ENCODE measurements at places on chromosomes 13 and 19.

GRCh38 chr19:5352229-5352763, 11.7 kb upstream of the PTPRS start:
- no peak for DNase-seq

DNA sequence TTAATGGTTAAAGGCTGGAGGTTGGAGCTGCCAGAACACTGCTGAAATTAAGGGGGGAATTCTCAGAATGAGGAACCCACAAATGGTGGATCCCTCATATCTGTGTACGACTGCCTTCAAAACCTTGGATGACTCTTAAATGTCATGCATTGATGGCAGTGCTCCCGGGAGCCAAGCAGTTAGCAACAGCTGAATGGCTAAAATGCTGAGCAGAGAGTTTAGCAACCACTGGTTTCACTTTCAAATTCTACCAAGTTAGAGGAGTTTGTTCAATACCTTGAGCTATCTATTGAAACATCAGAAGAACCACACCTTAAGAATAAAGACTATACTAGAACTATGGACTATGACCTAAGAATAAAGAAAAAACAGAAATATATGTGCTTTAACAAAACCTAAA, 41.4 kb downstream of the UQCRFS1 start:
- no peak for DNase-seq

- no peak for DNase-seq
Observed at GRCh38 chr13:51959773-51960172, 51.5 kb downstream of the ATP7B start.

GRCh38 chr19:38644719-38645118, 2.7 kb upstream of the ACTN4 start:
- no peak for DNase-seq

GRCh38 chr19:51797480-51797879, 2.5 kb downstream of the FPR3 start:
- DNase-seq = no peak

GRCh38 chr19:6811906-6812305, 39.4 kb downstream of the VAV1 start:
- DNase-seq = peak; percentile 28

GRCh38 chr19:7852851-7853769, 21.1 kb downstream of the PRR36 start:
- DNase-seq = peak; percentile 89

GRCh38 chr19:42132030-42132628, at the start of gene POU2F2:
Gene POU2F2, minus strand, starts transcription at chr19:42132446. Its CDS starts 35 bp downstream, at chr19:42132411.
- no peak for DNase-seq

DNA sequence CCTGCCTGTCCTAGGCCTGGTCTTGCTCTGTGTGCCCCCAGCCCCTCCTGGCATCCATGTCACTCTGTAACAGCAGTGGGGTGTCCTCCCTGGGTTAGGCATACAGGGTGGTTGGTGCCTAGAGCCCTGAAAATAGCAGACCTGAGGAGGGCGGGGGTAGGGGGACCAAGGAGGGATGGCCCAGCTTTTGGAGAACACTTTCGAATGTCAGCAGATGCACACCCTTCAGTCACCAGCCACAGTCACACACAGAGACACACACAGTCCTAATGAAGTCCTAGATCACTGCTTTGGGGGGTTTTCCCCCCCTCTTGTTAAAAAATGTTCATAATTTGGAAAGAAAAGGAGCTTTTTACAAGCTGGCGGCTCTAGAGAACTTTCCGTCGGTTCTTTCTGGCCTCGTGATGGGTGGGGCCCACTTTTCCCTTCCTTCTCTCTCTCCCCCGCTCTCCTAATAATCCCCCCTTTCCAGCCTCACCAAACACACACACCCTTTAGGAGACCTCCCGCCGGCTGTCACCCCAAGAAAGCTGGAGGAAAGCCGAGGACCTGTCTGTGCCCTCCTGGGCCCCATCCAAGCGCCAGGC, 47.9 kb downstream of the LYL1 start:
- no peak for DNase-seq

GRCh38 chr13:35225582-35225981, 250.9 kb downstream of the MAB21L1 start:
- no peak for DNase-seq

DNA sequence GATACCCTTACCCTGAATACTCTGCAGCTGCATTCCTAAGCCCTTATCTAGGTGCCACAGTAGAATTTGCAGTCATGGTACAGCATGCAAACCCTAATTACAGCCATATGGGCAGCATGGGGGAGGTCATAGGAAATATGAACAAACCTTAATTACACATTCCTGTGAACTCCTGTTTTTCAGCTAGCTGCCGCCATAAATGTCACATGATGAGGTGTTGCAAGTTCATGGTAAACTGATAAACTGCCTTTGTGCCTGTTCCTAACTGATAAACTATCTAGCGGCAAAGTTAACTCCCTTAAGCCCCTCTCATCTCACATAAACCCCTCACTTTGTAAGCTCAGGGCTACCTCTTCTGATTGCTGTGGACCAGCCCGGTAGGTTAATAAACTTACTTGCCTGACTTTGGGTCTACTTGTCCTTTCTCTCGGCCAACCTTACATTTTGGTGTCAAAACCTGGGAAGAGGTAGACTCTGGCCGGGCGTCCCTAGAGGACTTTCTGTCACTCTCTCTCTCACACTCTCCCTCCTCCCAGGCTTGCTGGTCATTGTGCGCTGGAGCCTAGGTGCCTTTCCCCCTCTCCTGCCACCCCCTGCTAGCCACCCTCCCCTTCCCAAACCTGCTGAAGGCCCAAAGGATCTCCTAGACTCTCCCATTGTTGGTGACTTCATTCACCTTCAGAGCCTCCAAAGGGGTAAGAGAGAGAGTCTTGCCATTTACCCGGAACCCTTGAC, 43.3 kb downstream of the ZNF93 start:
- DNase-seq = no peak

- DNase-seq = no peak
Observed at GRCh38 chr13:43963726-43964125, 84.0 kb downstream of the LACC1 start.

DNA sequence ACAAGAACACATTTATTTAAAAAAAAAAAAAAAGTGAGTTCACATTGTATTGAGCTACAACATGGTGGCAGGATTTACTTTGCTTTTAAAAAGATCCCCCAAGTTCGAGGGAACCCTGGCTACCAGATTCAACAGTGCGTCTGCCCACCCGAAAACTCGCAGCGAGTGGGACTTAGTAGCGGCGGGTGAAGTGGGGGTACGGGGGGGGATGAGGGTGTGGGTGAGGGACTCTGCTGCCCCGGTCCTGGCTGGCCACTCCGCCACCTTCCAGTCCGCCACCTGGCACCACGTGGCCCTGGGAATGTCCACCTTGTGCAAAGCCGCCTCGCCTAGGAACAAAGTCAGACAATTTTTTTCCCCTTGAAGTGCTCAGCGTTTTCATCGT, 19.3 kb upstream of the TINCR start:
- no peak for DNase-seq

DNA sequence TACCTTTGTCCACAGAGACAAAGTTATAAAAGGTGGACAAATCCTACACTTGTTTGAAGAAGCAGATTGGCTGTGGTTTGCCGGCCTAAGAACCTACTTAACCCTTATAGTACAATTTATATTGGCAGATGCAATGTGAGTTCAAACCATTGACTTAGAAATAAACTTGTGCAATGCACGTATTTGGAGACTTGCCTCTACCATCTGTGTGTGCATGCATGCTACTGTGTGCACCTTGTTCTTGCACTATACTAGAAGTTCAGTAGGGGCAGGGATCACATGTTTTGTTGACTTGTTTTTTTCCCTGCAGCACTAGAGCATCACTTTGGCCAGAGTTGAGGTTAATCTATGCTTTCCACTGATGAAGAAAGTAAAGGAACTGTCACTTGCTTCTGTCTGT, 163.1 kb upstream of the SERP2 start:
- DNase-seq = no peak

GRCh38 chr13:41213316-41213715, 18.9 kb upstream of the KBTBD7 start:
- DNase-seq = no peak

DNA sequence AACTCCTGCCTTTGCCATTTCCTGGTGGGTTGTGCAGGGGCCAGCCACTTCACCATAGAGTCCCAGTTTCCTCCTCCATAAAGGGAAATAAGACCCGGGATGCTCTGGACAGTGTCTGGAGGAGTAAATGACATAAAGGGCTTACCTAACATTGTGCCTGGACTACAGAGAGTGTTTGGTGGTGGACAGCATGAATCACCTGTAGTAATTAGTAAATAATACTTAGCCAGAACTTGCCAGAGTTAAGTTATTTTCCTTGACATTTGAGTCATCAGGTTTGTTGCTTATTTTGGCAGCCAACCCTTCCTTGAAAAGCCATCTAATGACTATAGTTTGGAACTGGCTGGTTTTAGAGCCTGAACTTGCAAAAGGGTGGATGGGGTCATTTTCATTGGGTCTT, 159.2 kb downstream of the SLC7A1 start:
- DNase-seq = peak; percentile 17

- DNase-seq = no peak
Observed at GRCh38 chr13:33263976-33264619, 21.5 kb downstream of the STARD13 start.

DNA sequence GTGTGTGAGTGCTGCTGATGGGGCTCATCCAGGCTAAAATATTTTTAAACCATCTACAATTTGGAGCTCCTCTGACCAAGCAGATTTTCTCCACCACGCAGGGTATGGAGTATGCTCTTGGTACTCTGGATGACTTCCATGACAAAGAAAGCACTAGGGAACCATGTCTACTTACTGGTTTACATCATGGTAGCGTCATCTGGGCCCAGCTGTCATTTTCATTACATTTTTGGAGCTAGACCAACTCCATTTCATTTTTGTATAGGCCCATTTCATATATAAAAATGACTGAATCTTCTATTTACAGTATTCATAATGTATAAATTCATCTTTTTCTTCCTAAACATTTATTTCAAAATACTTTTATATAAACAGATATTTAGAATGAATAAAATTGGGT, 184.4 kb downstream of the DNAJC3 start:
- no peak for DNase-seq

- DNase-seq = peak; percentile 15
Observed at GRCh38 chr13:26601669-26602068, 44.2 kb downstream of the WASF3 start.

GRCh38 chr13:93145199-93145598, 81.4 kb upstream of the GPC6 start:
- DNase-seq = no peak

- DNase-seq = no peak
Observed at GRCh38 chr19:49490287-49491029, 3.0 kb downstream of the RPL13A start.

GRCh38 chr19:47228937-47229675, 1.9 kb downstream of the BBC3 start:
- DNase-seq = peak; percentile 33

DNA sequence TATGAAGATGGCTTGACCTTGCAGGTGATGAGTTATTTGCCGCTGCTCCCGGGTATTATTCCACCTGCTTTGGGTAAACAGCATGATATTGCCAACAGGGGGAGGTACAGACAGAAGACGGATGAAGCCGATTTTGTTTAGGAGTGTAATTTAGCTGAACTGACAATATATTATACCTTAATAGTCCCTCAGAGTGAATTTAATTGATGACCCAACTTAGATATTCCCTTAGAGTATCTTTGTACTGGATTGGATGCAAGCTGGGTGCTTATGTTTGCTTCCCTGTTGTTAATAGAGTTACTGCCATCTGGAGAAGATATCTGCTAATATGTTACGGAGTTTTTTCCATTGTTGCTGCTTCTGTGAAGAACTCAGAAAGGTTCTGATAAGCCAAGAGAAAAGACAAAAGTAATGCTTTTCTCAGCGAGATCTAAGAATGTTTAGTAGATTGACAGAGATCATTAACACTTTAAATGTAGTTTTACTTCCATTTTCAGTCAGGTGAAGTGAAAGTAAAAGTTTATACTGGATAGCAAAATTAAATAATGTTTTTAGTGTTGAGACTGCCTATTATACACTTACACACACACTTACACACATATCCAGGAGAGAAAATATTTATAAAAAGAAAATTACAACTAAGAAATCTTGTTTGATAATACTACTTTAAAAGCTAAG, 2220.8 kb upstream of the PCDH20 start:
- no peak for DNase-seq

GRCh38 chr19:41888926-41889325, 5.9 kb downstream of the ARHGEF1 start:
- no peak for DNase-seq

Data from hepatic stellate cell (primary cell).